ENCODE measurements at places on chromosomes 4 and X.

DNA sequence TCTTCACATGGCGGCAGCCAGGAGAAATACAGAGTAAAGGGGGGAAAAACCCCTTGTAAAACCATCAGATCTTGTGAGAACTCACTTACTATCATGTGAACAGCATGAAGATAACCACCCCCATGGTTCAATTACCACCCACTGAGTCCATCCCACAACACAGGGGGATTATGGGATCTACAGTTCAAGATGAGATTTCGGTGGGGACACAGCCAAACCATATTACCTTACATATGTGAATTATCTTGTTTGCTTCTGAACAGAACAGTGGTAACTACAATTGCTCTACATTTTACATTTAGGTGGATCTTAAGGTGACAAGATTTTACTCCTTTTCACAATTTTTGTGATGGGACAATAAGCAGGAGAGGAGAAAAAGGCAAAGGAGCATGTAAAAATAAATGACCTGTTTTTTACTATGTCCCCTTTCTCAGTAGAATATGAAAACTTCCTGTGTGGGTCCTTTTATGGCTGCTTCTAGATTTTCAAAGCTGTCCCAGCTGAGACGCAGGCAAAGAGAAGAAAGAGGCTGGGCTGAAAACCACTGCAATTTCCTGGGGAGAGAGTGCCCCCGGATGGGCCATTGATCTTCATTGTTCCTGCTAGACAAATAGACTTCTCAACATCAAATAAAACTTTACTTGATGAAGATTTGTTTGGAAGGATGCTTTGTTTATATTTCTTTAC is 45.9 kb upstream of the PGM2 start:
- DNase-seq, result peak; percentile 89

- DNase-seq, result no peak
Observed at GRCh38 chrX:130094696-130095095, 15.6 kb downstream of the ELF4 start.

DNA sequence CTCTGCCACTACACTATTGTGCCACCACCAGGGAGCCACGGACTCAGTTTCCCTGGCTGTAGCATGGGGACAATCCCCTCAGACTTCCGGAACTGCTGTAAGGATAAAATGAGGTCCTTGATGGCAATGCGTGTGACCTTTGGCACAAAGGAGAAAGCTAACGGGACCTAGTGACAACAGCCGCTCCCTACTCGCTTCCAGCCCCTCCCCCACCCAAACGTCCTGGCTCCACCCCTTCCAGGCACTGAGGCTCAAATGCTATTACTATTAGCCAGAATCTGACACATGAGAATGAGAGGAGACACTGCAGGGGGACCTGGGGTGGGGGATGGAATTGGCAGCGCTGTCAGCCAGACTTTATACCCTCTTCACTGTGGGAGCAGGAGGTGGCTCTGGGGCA is 5.4 kb upstream of the DUSP9 start:
- DNase-seq, result no peak

- DNase-seq, result no peak
Observed at GRCh38 chrX:136747003-136747986, 33.4 kb downstream of the ARHGEF6 start.

Measured in naive thymus-derived CD8-positive, alpha-beta T cell (primary cell).